ENCODE measurements at places on chromosomes 12 and 14.

GRCh38 chr14:29587046-29587445, 340.6 kb downstream of the PRKD1 start:
- DNase-seq, result no peak

GRCh38 chr12:22691319-22691718, 66.3 kb downstream of the ETNK1 start:
- no peak for DNase-seq

- DNase-seq, result no peak
Measured at GRCh38 chr14:83441801-83442200, 1908.1 kb upstream of the SEL1L start.

GRCh38 chr14:23021434-23021833, 11.5 kb upstream of the C14orf93 start:
- DNase-seq, result no peak

- no peak for DNase-seq
Measured at GRCh38 chr14:71651228-71651627, 281.0 kb upstream of the RGS6 start.

GRCh38 chr14:35046751-35047536, 872 bp downstream of the FAM177A1 start:
- DNase-seq, result peak; percentile 29

DNA sequence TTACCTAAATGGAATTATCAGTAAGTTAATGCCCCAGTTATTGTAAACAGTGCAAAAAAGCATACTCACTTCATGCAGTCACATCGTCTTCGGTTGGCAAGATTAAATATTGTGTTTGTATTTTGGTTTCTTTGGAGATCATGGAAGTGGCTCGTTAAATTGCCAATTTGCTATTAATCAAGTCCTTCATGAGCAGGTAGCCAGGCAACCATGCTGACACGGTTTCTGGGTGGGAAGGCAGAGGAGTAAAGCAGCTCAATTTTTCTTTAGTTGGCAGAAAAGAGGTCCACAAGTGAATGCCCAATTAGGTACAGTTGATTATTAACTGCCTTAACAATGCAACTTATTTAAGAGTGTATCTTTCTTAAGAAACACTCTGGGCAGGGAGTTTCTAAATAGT, 43.9 kb downstream of the PPP4R3A start:
- no peak for DNase-seq

DNA sequence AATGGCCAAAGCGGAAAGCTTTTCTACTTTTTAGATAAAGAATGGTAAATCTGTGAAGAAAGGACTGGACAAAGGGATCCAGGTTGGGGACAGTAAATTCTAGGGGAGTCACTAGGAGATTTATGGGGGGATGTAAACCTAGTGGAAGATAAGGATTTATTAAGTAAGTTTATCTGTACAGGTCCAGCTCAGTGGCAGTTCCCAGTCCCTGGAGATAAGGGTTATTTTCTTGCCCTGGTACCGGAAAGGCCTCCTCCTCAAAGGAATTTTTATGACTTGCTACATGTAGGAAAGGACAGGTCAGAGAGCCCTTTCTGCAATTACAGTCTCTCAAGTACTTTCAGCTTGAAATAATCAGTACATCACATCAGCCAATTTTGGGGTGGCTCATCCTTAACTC, 72.6 kb upstream of the BICD1 start:
- DNase-seq, result no peak

DNA sequence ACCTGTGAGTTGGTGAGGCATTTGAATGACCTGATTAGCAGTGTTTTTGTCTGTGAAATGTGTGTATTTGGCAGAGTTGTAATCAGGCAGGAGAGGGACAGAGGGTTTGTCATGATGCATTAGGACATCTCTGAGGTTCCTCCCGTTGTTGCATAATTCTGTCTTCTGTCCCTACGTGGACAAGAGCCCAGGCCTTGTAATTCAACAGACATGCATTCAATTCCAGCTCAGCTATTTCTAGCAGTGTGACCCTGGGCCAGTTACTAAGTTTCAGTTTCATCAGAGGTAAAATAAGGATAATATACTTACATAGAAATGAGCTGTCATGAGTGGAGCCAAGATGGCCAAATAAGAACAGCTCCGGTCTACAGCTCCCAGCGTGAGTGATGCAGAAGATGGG, 208.6 kb downstream of the SLC38A4 start:
- no peak for DNase-seq

DNA sequence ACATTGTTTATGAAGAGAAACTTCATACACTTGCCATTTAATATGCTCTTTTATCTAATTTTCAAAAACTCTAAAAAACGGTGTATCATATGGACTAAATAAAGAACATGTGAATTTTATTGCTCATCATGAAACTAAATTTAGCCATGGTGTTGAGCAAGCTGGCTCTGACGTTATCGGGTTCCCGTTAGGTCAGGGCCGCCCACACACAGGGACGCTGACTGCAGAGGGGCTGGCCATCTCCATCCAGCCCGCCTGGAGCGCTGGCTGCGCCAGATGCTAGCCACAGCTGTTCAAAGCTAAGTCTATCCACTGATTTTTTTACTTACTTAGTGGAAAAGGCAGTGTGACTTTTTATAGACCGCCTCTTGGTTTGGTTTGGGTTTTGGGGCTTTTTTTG, 36.5 kb upstream of the DYNC1H1 start:
- no peak for DNase-seq

DNA sequence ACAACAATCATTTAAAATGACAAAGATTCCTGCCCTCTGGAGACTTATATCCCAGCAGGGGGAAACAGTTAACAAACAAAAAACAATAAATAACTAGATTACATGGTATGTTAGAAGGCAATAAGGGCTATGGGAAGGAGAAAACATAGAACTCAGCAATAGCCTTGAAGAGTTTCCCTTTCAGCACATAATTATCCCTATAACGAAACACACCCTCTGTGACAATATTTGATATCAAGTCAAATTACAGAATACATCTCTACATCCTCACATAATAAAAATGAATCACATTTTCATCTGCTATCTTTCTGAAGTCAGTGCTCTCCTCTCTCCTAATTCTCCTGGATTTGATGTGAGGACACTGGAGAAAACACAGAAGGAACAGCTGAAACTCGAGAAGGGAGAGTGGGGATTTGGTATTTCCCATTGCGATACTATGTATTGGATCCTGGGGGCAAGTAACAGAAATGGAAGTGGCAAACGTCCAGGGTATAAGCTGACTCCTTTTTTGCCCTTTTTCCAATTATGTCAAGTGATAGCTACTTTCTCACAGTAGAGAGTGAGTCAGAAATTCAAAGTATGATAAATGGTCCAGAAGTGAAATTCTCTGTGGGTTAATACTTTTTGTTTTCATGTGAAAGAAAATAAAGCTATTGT, 9.7 kb upstream of the PTGER2 start:
- no peak for DNase-seq

GRCh38 chr12:24599736-24600135, 349.2 kb downstream of the BCAT1 start:
- DNase-seq, result no peak

GRCh38 chr12:76216585-76217472, 131.4 kb downstream of the BBS10 start:
- no peak for DNase-seq

- DNase-seq, result no peak
Measured at GRCh38 chr14:50943261-50943942, 881 bp downstream of the PYGL start.

DNA sequence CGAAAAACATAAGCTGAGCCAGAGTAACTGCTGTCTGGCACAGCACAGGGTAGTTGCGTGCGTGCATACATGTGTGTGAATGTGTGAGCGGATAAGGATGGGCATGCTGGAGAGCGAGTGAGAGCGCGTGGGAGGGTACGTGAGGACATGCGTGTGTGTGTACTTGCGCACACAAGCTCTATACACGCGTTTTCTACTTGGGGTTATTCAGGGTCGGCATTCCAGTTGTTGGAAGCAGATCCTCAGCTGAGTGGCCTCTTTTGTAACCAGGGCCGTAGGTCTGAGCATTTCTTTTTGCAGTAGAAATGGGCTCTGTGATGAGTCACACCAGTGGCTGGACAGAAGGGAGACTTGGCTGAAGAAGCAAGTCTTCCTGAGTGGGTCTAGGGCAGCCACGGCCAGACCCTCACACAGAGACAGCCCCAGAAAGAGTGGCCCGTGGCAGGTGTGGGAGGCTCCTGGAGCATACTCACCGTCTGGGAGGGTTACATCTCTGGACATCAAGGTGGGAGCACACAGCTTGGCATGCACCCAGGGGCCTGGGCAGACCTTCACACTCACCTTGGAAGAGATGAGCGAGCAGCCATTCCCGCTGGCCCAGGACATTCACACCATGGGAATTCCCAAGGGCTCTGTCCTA, 78.0 kb downstream of the LRRC74A start:
- DNase-seq, result no peak
